ENCODE measurements at places on chromosomes 5 and 9. TPM values are rescaled to one million over a fixed set of nuclear protein-coding genes. Genes with fewer than 3 reads are reported as not detected.

Gene PCDHA1
- total RNA-seq, result not detected

Gene ARAP3
- 16.4 TPM for total RNA-seq

Gene NR5A1
- not detected for total RNA-seq

Gene CANX
- 417 TPM for total RNA-seq

Gene MLLT3
- total RNA-seq, result 52.5 TPM

Gene TMEM203
- total RNA-seq, result 42.9 TPM

Gene LCN12
- total RNA-seq, result 1.4 TPM

Gene PCA3
- not detected for total RNA-seq

Gene PCDHB7
- total RNA-seq, result not detected

Gene SPATA31E1
- not detected for total RNA-seq

Gene FLT4
- 10.3 TPM for total RNA-seq

Gene ZCCHC9
- 25.2 TPM for total RNA-seq

Gene ADAMTS16
- not detected for total RNA-seq

Gene WDR70
- total RNA-seq, result 36.0 TPM

Gene SLC25A48
- not detected for total RNA-seq

Gene DPP7
- total RNA-seq, result 357 TPM

Gene GPSM1
- total RNA-seq, result 7.6 TPM

Gene IL31RA
- total RNA-seq, result not detected

Gene TNFSF15
- 0.06 TPM for total RNA-seq

Gene ADAMTSL2
- total RNA-seq, result 0.17 TPM

Gene PCDHA12
- total RNA-seq, result not detected

Gene GGTA1
- not detected for total RNA-seq

Gene TSSK1B
- not detected for total RNA-seq

Gene ZNG1C
- total RNA-seq, result 38.5 TPM

Gene RABEPK
- total RNA-seq, result 12.2 TPM

Gene GABBR2
- total RNA-seq, result not detected

Gene ADRA1B
- not detected for total RNA-seq

Gene OBP2B
- total RNA-seq, result not detected

Gene NR6A1
- total RNA-seq, result not detected

Gene FASTKD3
- total RNA-seq, result 14.0 TPM

Gene HAPLN1
- not detected for total RNA-seq

Gene APBA1
- 0.83 TPM for total RNA-seq

Gene EIF4EBP3
- total RNA-seq, result 15.3 TPM

Gene SV2C
- not detected for total RNA-seq

Gene PHYHD1
- 1.7 TPM for total RNA-seq

Gene ADGRD2
- total RNA-seq, result not detected

Gene CBY3
- total RNA-seq, result 0.76 TPM

Gene MARCHF3
- total RNA-seq, result 3.2 TPM

Gene QSOX2
- 15.0 TPM for total RNA-seq

Gene GDA
- not detected for total RNA-seq

Gene TLX3
- not detected for total RNA-seq

Gene SOX30
- 0.15 TPM for total RNA-seq

Gene LECT2
- total RNA-seq, result not detected

Gene ELOVL7
- not detected for total RNA-seq

Gene HK3
- 3.1 TPM for total RNA-seq

Gene NAIP
- total RNA-seq, result 40.8 TPM

Gene AK3
- 23.1 TPM for total RNA-seq

Gene MVB12B
- 6.5 TPM for total RNA-seq

Gene ACSL6
- 51.7 TPM for total RNA-seq

Gene SPAG8
- total RNA-seq, result 5.6 TPM

Gene ZNF462
- total RNA-seq, result 2.8 TPM

Gene FYB1
- total RNA-seq, result 596 TPM

Gene ABITRAM
- total RNA-seq, result 11.4 TPM

Gene UNC13B
- 1.6 TPM for total RNA-seq

Gene TNC
- not detected for total RNA-seq
